ENCODE measurements at places on chromosomes 16 and 17.

GRCh38 chr16:60230666-60231065, 1496.5 kb upstream of the GOT2 start:
- no peak for DNase-seq

- DNase-seq: no peak
Measured at GRCh38 chr17:21687136-21687953, 5.0 kb upstream of the KCNJ18 start.

DNA sequence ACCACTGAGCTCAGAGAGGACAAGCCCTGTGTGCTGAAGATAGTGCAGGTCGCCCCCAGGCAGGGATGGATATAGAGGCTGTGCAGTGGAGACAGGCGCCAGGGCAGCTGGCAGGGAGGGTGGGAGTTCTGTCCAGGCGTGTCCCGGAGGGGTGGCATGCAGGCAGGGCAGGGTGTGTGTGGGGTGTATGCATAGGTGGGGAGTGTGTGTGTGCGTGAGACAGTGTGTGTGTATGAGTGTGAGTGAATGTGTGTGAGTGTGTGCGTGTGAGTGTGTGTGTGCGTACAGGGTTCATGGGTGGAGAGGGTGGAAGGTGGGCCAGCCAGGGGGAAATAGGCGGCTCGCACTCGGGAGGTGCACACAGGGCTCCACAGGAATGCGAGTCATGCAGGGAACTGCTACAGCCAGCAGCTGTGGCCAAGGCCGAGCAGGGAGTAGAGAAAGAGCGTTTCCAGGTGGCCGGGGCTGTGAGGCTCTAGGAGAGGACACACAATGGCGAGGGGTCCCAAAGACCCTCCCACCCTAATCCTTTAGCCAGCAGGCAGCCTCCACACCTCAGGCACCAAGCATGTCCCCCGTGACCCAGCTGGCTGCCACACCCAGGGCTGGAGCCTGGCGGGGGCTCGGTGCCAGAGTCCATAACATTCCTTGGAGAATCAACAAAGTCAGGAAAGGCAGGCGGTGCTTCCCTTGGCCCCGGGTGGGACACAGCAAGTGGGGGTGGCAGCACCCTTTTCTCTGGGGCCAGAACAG, 4.6 kb downstream of the PLCD3 start:
- DNase-seq: no peak

DNA sequence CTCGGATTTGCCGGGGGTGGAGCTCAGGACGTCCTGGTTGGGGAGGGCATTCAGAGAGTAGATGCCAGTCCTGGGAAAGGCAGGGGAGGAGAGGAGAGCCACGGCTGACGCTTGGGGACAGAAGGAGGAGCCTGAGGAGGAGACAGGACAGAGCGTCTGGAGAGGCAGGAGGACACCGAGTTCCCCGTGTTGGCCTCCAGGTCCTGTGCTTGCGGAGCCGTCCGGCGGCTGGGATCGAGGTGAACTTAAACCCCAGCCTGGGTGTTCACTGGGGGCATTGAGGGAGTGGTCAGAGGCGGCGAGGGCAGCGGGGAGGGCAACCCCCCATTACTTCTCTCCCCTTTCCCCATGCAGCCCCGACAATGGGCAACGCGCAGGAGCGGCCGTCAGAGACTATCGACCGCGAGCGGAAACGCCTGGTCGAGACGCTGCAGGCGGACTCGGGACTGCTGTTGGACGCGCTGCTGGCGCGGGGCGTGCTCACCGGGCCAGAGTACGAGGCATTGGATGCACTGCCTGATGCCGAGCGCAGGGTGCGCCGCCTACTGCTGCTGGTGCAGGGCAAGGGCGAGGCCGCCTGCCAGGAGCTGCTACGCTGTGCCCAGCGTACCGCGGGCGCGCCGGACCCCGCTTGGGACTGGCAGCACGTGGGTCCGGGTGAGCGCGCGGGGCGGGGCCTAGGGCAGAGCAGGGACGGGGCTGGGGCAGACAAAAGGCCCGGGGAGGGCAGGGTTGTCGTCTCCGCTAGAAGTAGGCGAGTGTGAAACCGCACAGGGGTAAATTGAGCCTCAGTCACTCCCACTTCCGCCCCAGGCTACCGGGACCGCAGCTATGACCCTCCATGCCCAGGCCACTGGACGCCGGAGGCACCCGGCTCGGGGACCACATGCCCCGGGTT, 3.7 kb downstream of the NOL3 start:
- peak; percentile 61 for DNase-seq

- DNase-seq: no peak
Measured at GRCh38 chr16:19127674-19128131, 13.9 kb downstream of the ITPRIPL2 start.

DNA sequence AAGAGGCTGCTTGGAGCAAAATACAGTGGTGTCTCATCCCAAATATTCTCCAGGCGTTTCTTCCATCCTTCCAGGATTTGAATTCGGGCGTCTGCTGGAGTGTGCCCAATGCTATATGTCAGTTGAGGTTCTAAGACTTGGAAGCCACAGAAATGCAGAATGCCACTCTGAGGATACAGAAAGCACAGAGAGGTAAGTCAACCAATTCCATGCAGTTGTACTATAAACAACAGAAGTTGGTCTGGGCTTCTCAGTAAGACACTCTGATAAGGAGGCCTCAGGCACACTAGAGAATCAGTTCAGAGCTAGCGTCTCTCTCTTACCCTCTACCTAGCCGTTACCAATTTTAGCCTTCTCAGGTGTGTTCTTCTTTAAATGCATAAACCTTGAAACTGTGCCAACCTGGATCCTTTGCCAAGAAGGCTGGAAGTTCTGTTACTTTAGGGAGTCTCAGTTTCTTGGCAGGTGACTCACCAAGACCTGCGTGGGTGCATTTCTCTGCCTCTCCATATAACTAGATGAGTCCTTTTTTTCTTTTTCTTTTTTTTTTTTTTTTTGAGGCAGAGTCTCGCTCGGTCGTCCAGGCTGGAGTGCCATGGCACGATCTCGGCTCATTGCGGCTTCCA, 15.1 kb downstream of the NQO1 start:
- no peak for DNase-seq

DNA sequence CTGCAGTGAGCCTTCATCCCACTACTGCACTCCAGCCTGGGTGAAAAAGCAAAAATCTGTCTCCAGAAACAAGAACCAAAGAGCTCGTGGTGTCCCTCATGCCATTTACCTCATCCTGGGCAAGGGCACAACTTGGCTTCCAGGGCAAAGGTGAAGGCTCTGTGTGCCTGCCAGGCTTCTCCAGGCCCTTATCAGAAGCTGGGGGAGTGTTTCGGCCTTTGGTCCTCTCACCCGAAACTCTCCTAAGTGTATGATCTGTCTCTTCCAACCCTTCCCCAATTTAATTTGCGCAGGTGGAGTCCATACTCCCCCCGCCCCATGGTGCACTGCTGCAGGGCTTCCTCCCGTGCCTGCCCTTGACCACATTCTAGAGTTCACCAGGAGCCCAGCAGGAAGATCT, 1.1 kb downstream of the CES2 start:
- no peak for DNase-seq

GRCh38 chr17:65629234-65629690, 67.8 kb upstream of the AXIN2 start:
- DNase-seq: no peak

- DNase-seq: no peak
Measured at GRCh38 chr17:21243516-21244303, 9.5 kb downstream of the NATD1 start.
